Breast epithelium (tissue), 4 donors: ENCODE measurements at places on chromosomes 16 and 17. TPM values are rescaled to one million over a fixed set of nuclear protein-coding genes. Genes with fewer than 3 reads are reported as not detected.

DNA sequence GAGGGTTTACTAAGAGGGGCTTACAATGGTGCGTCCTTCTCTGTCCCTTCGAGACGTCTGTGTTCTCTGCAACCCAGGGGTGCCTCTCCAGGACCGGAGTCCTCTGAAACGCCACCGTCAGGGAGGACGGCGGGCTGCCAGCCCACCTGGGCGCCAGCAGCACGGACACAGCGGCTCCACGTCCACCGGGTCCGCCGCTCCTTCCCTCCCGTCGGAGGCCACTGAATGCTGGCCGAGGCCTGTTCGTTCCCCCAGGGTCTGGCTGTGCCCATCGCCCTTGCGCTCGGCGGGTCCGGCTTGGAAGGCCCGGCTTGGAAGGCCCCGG, 403 bp downstream of the TEPSIN start:
- DNase-seq: no peak

TAF15 gene
- total RNA-seq: 72.8 TPM

DNA sequence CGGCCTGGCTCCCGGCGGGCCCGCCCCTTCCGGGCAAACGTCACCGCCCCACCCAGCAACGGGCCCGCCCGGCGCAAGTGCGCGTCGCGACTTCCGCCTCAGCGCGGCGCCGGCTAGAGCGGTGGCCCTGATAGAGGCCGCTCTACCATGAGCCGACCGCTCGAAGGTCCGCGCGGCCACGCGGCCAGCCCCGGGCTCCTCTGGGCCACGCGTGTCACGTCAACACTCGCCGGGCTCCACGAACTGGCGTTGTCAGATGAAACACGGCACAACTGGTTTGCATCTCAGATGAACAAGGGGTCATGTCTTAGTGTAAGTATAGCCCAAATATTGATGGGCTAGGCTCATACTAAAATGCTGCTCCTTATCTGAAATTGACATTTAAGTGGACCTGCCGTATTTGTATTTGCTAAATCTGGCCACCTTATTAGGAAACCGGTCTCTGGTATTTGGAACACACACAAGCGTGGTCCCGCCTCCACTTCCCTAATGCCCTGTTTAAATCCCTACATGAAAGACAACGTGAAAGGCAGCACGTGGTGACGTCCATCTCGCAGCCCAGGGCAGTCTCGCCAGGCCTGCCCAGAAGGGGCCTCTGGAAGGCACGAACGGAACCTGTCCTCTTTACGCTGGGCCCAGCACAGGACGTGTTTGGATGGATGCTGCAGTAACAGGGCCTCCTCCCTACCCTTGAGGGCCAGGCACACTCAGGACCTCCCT, at the start of gene ZNF598:
Gene ZNF598, minus strand, starts transcription at position 31 of the 720 bp plus-strand sequence.
- DNase-seq: peak; percentile 74

TLK2 gene
- total RNA-seq: 39.8 TPM

DNA sequence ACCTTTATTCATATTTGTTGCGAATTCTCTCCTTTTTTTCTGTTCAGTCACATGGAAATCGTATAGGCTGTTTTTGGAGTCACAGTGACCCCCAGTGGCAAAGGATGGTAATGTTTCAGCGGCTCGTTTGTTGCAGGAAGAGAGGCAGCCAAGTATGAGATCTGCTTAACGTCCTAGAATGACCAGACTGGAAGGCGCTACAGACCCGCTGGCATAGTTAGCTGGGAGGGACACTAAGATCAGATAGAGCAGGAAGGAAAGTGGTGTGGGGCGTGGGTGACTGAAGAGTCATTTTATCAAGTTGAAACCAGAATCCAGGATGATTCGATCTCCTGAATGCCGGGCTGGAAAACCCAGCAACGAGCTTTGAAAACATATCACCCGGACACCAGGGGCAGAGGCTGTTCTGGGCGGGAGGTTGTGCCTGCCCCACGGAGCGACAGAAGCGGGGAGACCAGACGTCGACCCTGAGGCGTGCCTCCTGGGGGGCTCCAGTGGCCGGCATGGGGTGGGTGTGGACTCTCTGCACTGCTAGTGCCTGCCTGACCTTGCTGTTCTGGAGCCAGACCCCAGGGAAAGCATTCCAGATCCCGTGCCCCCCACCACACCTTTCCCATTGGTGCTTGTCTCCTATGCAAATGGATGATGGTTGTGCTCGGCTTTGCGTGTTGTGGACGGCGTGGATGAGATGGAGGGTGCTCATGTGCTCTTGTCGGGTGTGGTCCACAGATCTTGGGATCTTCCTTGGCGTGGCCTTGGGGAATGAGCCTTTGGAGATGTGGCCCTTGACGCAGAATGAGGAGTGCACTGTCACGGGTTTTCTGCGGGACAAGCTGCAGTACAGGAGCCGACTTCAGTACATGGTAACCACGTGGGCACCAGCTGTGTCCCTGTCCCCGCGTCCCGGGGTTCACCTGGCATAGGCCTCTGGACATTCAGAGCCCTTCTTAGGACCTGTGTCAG, 7.7 kb downstream of the IL34 start:
- DNase-seq: peak; percentile 79

OR1D5 gene
- not detected for total RNA-seq

DNA sequence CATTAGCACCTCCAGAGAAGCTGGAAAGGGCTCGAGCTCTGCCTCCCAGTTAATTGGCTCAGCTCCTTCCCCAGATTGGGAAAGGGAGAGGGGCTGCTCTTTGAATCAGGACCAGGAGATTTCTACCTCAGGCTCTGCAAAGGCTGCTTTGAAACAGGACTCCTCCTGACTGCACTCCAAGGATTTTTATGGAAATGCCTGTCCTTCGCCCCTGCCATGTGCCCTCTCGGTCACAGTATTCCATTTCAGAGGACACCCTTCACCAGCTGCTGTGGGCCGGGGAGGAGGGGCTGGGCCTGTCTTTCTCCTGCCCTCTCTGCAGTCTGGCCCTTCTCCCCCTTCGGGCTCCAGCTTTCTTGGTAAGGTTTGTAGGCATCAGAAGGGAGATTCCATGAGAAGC, 13.6 kb downstream of the MRM1 start:
- DNase-seq: no peak

GPR139 gene
- total RNA-seq: not detected

- no peak for DNase-seq
Measured at GRCh38 chr17:55642741-55643140, 79.9 kb downstream of the TMEM100 start.
